ENCODE measurements at places on chromosomes 12 and 14.

DNA sequence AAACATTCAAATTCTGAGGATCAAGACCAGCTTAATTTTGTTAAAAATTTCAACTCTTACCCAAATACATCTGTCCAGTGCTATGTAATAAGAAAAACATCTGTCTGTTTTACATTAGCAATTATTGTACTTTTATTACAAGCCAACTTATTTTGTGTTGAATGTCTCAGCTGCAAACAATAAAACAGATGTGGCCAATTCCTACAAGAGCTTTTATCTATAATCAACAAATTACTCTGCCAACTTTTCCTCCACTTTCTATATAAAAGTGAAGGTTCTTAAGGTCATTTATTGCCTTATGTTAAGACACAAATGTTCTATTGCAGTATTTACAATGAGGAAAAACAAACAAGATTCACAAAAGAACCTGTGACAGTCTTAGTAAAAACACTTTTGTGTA, 72.7 kb downstream of the NOVA1 start:
- H3K27me3 ChIP-seq, result no peaks in the 10 kb centered on the region
- no peaks in the 10 kb centered on the region for H3K36me3 ChIP-seq
- no peak overlapping the region for H3K27ac ChIP-seq
- H3K4me1 ChIP-seq, result no peaks in the 10 kb centered on the region
- no peak for DNase-seq
- H3K4me3 ChIP-seq, result no peak overlapping the region

DNA sequence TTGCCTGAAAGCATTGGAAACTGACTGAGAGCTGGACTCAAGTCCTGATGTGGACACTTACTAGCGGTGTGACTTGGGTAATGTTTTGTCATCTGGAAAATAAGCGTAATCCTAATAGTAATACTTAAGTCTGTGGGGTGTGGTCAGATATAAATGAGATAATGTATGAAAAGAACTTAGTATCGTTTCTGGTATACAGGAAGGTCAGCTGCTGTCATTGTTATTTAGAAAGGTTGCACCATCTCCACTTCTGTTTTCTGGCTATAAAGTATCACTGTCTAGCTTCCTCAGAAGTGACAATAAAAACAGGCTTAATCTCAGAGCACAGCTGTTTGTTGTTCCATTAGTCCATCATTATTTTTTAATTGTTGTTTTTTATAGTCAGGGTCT, 34.1 kb upstream of the TUBA1C start:
- H3K27me3 ChIP-seq, result no peaks in the 10 kb centered on the region
- peaks cover 23% of the 10 kb centered on the region for H3K4me1 ChIP-seq
- H3K36me3 ChIP-seq, result no peaks in the 10 kb centered on the region

DNA sequence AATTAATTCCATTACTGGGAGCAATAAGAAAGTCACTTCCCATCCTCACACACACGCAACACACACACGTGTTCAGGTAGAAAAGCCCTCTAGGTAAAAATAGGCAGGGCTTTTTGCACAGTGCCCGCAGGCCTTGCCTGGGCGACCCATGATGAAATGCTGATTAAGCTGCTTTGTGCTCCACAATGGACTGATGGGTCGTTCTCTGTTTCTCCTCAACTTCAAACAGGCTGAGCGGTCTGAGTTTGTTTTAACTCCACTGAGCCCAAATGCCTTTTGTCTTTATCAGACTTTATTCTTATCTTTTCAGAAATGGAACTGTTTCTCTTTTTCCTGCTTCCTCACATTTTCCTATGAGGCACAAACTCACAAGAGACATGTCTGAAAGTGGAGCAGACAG, 9.4 kb upstream of the DACT1 start:
- DNase-seq, result no peak
- no peaks in the 10 kb centered on the region for H3K27me3 ChIP-seq
- no peak overlapping the region for H3K27ac ChIP-seq

- H3K27ac ChIP-seq, result no peak overlapping the region
- H3K4me3 ChIP-seq, result no peak overlapping the region
- peaks cover 12% of the 10 kb centered on the region for H3K4me1 ChIP-seq
- no peaks in the 10 kb centered on the region for H3K27me3 ChIP-seq
- no peaks in the 10 kb centered on the region for H3K36me3 ChIP-seq
- DNase-seq, result no peak
Measured at GRCh38 chr14:103890821-103891666, 37.2 kb upstream of the TDRD9 start.

All from heart left ventricle (tissue), 16 donors.